ENCODE measurements at places on chromosomes 6 and 20. TPM values are rescaled to one million over a fixed set of nuclear protein-coding genes. Genes with fewer than 3 reads are reported as not detected.

DNA sequence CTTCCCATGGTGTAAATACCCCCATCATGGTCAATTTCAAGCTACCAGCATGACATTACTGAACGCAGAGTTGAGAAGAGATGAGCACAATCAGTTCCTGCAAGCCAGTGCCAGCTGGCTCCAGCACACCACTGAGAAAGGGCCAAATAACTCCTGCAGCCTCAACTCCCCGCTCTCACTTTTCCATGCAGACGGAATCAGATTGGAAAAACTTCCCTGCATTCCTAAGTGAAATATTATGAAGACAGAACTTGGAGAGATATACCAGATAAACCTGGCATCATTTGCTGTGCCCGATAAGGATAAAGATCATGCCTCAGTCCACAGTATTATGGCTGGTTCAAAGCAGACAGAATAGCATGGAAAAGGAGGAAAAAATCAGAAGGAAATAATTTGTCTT, 56.7 kb downstream of the FILIP1 start:
- DNase-seq = no peak

The HSPA12B gene
- total RNA-seq = 0.05 TPM

The NANP gene
- 13.3 TPM for total RNA-seq

The FAM184A gene
- 0.79 TPM for total RNA-seq

DNA sequence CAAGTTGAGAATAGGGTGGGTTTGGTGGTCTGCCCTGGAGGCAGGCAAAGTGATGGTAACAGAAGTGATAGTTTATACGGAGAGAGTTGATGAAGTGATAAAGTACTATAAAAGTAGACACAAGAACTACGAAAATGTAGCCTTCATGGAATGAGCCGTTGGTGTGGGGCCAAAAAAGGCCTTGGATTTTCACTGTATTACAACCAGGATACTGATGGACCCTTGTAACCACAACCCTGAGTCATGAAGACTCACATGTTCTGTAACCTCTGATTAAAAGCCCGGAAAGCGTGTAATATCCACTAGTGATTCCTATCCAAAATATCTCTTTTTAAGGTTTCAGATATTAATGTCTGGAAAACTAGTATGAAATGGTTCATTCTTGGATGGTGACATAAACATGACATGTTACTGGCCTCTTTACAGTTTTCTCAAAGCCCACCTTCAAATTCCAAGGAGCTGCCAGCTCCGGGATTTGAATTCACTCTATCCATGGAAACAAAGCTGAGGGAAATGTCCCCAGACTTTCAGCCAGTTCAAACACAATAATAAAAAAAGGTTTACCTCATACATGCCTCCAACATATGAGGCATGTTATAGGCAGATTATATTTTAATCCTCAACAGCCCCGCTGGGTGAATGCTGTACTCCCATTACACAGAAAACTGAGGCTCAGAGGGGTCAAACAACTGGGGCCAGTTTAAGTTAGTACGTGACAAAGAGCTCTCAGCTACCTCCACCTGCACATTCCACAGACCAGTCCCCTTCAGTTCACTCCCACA, 55.4 kb downstream of the MRPL14 start:
- DNase-seq = peak; percentile 97

- no peak for DNase-seq
Measured at GRCh38 chr6:14885498-14885897, 360.4 kb upstream of the JARID2 start.

- DNase-seq = no peak
Measured at GRCh38 chr6:167393731-167394130, 68.8 kb downstream of the TTLL2 start.

The SYTL3 gene
- 7.7 TPM for total RNA-seq

The BPIFB2 gene
- total RNA-seq = not detected

The NCOA3 gene
- 35.6 TPM for total RNA-seq

- DNase-seq = no peak
Measured at GRCh38 chr20:3227506-3227905, 11.5 kb downstream of the SLC4A11 start.

- no peak for DNase-seq
Measured at GRCh38 chr20:62601172-62601571, 41.1 kb upstream of the SLCO4A1 start.

The AGER gene
- 0.15 TPM for total RNA-seq

The LBP gene
- 0.22 TPM for total RNA-seq

DNA sequence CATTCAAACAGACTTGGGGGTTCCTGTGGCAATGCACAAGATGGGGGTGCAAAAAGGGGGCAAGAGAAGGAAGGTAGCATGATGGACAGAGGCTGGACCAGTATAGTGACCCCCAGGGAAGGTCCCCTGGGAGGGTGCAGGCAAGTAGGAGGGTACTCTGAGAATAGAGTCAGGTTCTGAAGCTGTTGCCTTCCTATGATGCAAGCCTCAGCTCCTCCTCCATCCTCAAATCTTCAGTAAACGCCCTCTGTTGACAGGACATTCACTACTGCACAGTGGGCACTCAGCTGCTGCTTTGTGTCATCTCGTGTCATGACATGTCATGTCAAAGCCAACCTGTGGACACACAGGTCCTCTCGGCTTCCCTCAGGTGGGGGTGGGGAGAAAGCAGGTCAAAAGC, 5.8 kb upstream of the SDCBP2 start:
- no peak for DNase-seq

The PREX1 gene
- total RNA-seq = 1.5 TPM

DNA sequence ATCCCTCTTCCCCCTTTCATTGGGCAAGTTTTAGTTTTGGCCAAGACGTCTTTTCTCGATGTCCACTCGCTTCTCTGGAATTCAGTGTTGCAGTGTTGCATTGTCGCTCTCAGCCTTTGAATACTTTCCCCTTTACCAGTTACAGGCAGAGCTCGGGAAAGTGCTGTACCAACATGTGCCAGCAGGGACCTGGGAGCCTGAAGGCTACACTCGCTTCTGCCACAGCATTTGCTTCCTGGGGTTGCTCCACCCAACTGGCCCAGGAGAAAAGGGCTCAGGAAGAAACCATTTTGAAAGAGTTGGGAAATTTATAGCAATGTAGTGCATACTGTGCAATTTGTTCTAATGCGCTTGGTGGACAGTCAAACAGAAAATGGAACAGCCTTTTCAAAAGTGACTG, 78.6 kb downstream of the LINC00237 start:
- peak; percentile 40 for DNase-seq

DNA sequence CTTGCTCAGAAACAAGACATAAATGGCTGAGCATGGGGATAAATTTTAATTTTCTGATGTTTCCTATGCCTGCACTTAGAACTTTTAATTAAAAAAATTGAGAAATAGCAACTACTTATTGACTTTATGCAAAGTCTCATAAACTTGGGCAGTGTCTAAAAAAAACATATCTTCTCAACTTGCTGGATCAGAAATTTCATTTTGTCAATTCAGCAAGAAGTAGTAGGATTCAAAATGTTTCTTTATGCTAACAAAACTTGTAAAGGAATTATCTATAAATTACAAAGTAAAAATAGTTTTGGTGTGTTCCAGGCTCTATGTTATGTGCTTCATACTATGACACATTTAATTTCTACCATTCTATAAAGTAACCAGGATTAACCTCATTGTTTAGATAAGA, 562.2 kb upstream of the IMPG1 start:
- DNase-seq = no peak

- DNase-seq = peak; percentile 13
Measured at GRCh38 chr6:57173056-57173885, 1.1 kb downstream of the BAG2 start.

GRCh38 chr20:1391640-1392442, 1.0 kb downstream of the FKBP1A start:
- peak; percentile 72 for DNase-seq

- no peak for DNase-seq
Measured at GRCh38 chr6:43468748-43469681, 8.4 kb upstream of the TJAP1 start.

DNA sequence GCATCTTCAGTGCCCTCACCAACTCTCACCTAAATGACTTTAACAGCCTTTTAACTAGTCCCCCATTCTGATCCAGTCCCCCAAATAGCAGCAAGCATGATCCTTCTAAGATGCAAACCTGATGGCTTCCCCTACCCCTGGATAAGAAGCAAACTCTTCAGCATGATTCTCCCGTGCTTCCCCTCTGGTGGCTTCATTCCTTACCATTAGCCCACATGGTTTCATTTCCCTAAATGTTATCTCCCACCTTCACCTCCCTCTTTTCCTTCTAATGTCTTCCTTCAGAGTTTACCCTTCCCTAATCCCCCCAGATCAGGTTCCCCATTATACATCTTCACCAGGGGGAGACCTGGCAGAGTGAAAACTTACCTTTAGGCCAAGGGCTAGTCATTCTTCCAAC, 4.0 kb upstream of the RAB5IF start:
- no peak for DNase-seq

DNA sequence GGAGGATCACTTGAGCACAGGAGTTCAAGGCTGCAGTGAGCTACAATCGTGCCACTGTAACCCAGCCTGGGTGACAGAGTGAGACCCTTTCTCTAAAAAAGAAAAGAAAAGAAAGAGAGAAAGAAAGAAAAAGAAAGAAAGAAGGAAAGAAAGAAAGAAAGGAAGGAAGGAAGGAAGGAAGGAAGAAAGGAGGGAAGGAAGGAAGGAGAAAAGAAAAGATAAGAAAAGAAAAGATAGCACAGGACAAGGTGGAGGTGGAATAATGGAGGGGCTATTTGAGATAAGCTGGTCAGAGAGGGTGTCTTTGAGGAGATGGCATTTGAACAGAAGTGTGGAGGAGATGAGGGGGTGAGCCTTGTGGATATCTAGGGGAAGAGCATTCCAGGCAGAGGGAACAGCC, 2.7 kb upstream of the PDRG1 start:
- no peak for DNase-seq

GRCh38 chr6:154266560-154267099, 90.0 kb downstream of the IPCEF1 start:
- DNase-seq = no peak

DNA sequence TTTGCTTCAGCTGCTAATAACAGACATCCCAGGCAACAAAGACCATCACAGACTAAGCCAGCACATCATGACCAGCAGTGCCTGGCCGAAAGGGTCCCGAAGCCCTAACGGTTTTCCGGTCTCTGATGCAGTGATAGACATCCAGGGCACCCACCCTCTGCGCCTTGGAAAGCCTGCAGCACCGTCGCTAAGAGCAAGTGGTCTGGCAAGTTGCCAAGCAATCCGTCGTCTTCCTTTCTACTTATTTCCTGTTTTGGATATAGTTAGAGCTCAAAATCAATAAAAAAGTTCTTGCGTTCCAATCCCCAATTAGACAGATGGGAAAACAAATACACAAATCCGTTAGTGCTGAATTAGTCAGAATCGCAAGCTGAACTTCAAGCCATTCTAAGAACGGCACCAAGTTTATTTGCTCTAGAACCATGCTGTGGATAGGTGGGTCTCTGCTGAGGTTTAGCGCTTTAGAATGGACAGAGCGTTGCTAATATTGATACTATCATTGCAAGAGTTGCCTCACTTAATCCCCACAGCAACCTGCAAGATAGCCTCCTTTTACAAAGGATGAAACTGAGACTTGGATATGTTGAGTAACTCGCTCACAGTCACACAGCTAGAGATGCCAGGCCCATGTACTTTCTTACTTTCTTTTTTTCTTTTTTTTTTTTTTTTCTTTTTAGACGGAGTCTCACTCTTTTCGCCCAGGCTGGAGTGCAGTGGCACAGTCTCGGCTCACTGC, 163.3 kb upstream of the SNX9 start:
- DNase-seq = no peak

DNA sequence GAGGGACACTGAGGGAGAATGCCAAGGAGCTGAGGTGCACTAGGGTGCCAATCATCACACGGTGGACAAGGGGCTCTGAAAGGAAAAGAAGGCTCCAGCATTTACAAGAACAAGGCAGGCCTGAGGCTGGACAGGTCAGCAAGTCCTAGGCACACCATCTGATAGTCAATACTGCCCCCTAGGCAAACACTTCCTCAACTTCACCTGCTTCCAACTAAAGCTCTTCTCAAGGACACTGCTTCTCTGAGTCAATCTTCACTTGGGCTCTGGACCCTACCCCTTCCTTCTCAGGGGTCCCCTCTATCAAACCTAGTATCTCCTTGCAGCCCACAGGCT, 37.7 kb upstream of the SLC4A11 start:
- DNase-seq = peak; percentile 36

The PEX3 gene
- 31.4 TPM for total RNA-seq

DNA sequence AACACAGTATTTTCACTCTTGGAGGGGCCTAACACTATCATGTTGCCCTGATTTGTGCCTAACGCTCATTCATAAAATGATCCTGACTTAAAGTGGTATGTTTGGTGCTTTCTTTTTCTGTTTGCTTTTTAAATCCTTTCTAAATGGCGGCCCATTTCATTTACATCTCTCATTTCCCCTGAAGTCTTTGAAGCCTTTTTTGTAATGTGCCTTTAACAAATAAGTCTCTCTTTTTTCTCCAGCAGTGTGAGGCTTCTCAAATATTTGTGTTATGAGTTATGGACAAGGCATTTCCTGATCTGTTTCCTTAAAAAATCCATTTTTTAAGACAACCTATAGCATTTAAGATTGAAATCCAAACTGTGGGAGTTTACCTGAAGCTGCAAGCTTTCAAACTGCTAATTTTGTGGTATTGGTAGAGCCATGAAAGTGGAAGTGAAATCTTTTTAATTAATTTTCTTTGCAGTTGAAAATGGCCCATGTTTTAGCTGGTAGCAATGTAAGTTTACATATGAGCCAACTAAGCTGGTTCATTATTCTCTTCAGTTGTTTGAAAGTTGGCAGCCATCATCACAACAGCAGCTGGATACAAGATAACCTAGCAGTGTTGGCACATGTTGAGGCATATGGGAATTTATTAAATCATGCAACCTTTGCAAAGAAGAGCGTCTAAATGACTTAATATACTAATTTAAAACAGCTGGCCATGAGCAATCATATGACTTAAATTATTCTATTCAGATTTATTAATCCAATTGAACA, 469.7 kb downstream of the CDKAL1 start:
- DNase-seq = peak; percentile 51

The ZBTB46 gene
- 2.5 TPM for total RNA-seq

The KIAA1755 gene
- 3.8 TPM for total RNA-seq

DNA sequence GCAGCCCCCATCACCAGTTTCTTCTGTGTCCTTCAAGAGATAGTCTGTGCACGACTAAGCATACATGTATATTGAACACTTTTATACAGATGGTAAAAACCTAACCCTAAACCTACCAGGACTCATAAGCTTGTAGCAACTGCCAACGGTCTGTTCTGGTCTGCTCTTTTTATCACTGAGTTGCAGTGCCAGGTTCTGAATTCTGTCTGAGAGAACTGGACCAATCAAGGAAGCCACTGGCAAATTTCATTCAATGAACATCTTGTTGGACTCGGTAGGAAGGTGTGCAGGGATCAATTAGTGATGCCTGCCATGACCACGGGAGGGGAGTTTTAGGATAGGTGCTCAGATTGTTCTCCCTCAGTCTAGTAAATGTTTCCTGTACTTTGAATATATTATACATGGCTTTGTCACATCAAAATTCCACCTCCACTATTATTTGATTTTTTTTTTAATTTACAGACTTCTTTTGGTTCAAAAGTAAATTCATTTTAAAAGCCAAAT, 146.8 kb downstream of the EYA2 start:
- DNase-seq = no peak

GRCh38 chr6:12866422-12867029, 150.0 kb downstream of the PHACTR1 start:
- DNase-seq = no peak

DNA sequence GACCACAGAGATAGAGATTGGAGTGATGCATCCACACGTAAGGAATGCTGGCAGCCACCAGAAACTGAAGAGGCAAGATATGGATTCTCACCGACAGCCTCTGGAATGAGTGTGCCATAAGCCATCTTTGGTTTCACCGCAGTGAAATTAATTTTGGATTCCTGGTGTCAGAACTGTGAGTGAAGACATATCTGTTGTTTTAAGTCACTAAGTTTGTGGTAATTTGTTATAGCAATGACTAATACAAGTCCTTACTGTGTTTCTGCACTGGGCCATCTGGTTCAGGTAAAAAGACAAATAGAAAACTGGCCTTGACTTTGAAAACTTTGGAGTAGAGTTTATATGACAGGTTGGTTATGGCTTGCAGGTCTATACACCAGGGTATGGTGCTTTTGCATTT, 261.9 kb downstream of the PHF3 start:
- DNase-seq = peak; percentile 90

Data from M059J (cell line).